Activated CD4-positive, alpha-beta T cell treated with anti-CD3 and anti-CD28 coated beads, Interleukin-2, amount 50 U/mL, for 4 hours (primary cell): ENCODE measurements at places on chromosomes 1 and 21.

DNA sequence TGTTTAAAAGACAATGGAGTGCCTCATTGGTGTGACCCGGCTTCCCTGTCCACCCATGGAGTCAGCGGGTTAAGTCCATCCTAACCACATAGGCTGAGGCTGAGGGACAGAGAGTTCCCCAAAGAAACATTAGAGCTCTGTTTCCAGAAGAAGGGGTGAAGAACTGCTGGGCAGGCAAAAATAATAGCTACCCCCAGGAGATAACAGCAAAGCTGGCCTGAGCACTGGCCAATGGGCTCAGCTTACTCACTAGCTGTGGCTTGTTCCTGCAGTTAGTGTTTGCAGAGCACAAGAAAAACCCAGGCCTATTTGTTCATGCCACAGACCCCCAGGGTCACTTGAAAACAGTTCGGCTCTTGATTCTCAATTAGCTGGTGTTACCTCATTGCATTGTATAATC lies 311.2 kb downstream of the NFIA start:
- no peak for DNase-seq

DNA sequence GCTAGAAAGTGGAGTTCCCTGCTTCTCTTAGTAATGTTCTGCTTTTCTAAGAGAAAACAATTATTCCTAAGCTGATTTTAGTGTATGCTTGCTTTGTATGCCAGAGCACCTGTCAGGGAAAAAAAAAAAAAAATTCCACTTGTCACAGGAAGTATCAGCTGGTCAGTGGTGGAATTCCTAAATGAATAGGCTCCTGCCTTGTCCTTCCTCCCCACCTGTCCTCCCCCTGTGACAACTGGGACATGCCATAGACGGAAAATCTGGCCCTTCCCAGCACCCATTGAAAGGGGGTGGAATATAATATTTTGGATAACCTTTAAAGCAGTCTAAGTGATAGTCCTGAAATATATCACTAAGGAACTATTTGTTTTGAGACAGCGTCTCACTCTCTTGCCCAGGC lies 10.8 kb downstream of the FNDC5 start:
- no peak for DNase-seq

DNA sequence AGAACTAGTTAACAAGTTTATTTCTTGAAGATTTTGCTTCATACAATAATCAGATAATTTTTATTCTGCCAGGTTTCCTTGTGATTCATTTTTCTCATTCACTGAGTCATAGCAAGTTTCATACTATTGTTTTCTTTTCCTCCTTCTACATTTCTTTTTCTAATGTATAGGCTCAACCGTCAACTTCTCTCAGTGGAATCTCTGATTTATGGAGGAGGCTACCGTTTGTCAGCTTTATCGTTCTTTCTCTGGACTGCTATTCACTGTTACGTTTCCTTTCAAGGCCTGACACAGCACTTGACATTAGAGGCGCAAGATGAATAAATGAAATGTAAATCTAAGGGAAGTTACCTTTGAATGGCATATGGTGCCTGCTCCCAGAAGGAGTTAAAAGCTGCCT lies 284.3 kb upstream of the NR5A2 start:
- no peak for DNase-seq

GRCh38 chr1:230591678-230592077 lies 50.6 kb upstream of the COG2 start:
- DNase-seq, result no peak

GRCh38 chr1:47697616-47698335 lies 259.9 kb downstream of the FOXD2 start:
- no peak for DNase-seq

GRCh38 chr1:228249513-228250305 lies 41.9 kb downstream of the OBSCN start:
- DNase-seq, result no peak

- DNase-seq, result no peak
Observed at GRCh38 chr1:157469752-157470675, 82.3 kb downstream of the FCRL5 start.

DNA sequence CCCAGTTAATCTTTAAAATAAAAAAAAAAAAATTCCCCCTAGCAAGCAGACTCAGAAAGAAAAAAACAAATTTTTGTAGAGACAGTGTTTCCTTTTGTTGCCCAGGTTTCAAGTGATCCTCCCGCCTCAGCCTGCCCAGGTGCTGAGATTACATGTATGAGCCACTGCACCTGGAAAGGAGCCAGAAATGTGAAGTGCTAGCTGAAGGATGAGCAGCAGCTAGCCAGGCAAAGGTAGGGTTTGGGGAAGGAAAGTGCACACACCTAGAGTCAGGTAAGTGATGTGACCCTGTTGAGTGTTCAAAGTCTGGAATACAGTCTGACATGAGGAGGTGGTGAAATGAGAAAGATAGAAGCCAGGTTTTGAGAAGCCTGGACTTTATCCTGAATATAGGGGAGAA lies 1.7 kb downstream of the AKR1A1 start:
- no peak for DNase-seq

DNA sequence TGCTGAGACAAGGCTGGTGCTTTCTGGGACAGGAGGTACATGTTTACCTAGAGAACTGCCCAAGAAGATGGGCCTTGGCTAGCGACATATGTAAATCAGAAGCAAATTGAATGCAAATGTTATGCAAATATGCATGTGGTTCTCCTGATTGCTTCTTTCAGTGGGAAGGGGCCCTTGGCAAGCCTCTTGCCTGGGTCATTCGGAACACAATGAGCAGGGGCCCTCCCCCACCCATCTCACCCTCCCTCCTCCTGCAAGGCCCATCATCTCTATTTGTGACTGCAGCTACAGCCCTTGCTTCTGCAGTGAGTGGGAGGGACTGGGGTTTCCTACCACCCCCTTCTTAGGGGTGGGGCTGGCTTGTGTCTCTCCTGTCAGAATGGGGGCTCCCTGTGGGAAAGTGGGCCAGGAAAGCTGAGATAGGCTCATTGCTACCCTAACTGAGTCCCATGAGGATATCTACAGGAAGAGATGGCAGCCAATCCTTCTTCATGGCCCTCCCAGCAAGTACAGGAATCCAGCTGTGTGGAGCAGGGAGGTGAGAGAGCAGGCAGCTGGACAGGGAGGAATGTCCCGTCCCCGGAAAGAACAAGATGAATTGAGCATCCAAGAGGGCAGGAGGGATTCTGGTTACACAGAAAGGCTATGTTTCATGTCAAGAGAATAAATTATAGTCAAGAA lies 31.0 kb downstream of the FOXD2 start:
- no peak for DNase-seq

DNA sequence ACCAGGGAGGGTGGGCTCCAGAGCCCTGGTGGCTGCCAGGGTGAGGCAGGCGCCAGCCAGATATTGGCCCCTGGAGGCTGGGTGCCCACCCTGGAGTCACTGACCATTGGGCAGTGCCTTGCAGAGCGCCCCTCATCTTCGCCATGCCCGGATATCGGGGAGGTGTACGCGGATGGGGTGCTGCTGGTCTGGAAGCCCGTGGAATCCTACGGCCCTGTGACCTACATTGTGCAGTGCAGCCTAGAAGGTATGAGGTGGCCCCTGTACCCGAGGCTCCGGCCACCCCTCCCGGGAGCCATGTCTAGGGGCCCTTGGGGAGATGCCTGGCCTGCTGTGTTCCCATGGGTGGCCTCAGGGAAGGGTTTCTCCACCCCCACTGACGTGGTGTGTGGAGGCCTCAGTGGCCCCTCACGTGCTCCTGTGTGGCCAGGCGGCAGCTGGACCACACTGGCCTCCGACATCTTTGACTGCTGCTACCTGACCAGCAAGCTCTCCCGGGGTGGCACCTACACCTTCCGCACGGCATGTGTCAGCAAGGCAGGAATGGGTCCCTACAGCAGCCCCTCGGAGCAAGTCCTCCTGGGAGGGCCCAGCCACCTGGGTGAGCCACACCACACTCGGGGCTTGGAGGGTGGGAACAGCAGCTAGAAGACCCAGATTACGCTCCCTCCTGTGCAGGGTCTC lies 30.9 kb downstream of the TRIM11 start:
- DNase-seq, result no peak

DNA sequence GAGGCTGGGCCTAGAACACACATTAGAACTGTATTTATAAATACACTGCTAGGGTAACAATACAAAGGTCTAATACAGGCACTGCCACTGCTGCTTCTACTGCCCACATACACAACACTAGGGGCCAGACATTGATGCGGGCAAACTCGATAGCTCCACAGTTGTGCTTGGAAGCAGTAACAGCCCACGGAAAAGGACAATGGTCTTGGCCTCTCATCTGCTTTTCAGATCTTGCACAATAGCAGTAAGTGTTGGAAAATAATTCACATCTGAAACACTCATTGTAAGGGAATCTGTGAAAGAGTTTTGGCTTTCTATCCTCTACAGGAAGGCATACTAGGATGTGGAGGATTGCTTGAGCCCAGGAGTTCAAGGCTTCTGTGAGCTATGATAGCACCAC lies 6.9 kb upstream of the SPOCD1 start:
- no peak for DNase-seq

GRCh38 chr1:228064296-228064695 lies 18.2 kb upstream of the ARF1 start:
- no peak for DNase-seq

GRCh38 chr1:215842905-215843304 lies 275.8 kb downstream of the KCTD3 start:
- DNase-seq, result no peak

GRCh38 chr1:20931930-20932436 lies 144.9 kb upstream of the HP1BP3 start:
- DNase-seq, result no peak

GRCh38 chr21:14862794-14863720 lies 201.7 kb downstream of the NRIP1 start:
- DNase-seq, result no peak

DNA sequence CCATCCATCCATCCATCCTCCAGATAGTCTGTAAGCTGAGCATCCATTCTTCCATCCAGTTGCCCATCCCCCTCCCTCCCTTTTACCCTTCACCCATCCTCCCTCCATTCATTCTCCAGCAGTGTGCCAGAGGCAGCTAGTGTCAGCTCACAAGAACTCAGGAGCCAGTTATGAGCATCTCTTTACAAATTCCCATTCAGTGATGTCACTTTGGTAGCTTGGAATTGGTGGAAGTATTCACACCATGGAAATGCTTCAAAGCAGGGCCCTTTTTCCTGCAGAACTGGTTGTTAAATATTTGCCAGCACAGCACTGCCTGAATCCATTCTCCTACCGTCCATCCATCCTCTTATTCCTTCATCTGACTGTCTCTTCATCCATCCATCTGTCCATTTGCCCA lies 72.5 kb downstream of the ARHGEF10L start:
- no peak for DNase-seq

DNA sequence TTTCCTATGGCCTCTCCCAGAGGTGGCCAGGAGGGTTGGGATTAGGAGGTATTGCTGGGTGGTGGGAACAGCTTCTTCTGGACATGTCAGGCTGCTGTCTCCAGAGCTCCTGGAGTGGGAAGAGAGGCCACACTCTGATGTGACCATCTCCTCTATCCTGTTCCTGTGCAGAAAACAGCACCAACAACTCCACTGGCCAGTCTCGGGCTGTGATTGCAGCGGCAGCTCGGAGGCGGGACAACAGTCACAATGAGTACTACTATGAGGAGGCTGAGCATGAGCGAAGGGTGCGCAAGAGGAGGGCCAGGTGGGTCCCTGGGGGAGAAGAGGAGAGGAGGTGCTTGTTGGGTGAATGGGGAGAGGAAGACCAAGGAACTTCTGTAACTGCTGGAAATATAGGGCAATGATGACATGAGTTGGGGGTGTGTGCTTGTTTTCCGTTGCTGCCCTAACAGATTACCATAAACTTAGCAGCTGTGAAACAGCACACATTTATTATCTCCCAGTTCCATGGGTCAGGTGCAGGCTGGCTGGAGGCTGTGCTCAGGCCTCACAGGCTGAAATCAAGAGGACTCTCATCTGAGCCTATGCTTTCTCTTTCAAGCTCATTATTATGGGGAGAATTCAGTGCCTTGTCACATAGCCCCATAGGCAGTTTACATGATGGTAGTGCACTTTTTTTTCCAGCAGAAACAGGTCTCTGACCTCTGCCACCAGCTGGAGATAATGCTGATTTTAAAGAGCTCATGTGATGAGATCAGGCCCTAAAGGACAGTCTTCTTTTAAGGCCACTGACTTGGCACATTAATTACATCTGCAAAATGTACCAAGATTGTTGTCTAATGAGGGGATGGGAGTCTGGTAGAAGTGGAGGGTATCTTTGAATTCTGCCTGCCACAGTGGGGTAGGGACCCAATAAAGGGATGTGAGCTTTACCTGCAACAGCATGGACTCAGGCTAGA lies 20.8 kb downstream of the VANGL2 start:
- no peak for DNase-seq

GRCh38 chr1:227951624-227952373 lies 4.1 kb upstream of the WNT9A start:
- DNase-seq, result no peak

- DNase-seq, result no peak
Observed at GRCh38 chr1:234603221-234604204, 6.5 kb downstream of the IRF2BP2 start.

GRCh38 chr1:176878750-176879536 lies 285.6 kb downstream of the ASTN1 start:
- no peak for DNase-seq
